ENCODE measurements at places on chromosomes 4 and X. TPM values are rescaled to one million over a fixed set of nuclear protein-coding genes. Genes with fewer than 3 reads are reported as not detected.

Gene TSPAN7
- total RNA-seq, result 12.9 TPM

DNA sequence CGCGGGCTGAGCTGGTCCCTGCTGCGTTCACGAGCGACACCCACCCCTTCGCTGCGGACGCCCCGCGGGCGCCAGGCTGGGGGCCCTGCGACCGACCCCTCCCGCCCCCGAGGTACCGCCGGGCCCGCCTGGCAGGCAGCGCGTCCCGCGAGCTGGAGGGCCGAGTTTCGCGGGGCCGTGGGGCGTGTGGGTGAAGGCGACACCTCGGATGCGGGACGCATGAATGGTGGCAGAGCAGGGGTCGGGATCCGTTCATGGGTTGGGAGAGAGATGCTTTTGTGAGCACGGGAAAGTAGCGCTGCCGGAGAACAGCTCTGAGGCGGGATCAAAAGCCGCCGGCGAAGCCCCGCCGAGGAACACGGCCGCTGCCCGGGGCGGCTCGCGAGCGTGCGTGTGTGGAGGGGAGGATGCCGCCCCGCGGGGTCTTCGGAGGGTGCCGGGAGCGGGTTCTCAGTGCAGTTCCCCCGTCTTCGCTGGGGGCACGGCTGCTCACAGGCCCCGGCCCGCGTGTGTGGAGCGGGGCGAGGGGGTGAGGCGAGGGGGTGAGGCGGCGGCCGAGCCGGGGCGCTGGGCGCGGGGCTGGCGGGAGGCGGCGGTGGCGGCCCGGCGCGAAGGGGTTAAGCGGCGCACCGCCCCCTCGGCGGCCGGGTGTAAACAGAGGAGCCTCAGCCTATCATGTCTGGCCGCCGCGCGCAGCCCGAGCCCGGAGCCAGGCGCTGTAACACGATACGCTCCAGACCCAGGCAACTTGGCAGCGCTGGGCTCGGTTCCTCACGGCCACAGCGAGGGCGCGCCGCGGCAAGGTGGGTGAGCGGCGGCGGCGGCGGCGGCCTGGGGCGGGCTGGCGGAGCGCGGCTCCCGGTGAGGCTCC, 205.3 kb downstream of the TENM3 start:
- peak; percentile 89 for DNase-seq

- DNase-seq, result no peak
Measured at GRCh38 chrX:153770601-153771414, 6.8 kb downstream of the PLXNB3 start.

DNA sequence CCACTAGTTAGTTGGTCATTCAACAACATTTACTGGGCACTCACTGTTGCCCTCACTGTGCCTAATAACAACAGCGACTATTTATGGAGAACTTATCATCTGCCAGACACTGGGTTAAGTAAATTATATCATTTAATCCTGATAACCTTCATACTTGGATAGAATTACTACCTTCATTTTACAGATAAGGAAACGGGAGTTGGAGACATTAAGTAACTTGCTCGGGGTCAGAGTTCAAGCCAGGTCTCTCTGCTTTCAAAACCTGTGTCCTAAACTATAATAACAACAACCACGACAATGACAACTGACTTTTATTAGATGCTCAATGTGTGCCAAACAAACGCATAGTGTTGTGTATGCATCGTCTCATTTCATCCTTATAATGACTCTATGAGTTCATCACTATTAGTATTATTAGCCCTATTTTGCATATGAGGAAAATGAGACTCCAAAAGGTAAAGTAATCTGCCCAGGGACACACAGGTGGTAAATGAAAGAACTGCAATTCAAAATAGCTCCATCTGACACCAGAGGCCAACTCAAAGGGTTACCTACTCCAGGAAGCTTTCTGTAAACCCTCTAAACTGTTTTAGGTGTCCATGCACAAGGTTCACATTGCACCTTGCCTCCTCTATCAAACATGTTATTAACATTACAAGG, 98.4 kb upstream of the ACSL4 start:
- no peak for DNase-seq

All from stomach (tissue), 19 donors.